ENCODE measurements at places on chromosomes 16 and 17.

DNA sequence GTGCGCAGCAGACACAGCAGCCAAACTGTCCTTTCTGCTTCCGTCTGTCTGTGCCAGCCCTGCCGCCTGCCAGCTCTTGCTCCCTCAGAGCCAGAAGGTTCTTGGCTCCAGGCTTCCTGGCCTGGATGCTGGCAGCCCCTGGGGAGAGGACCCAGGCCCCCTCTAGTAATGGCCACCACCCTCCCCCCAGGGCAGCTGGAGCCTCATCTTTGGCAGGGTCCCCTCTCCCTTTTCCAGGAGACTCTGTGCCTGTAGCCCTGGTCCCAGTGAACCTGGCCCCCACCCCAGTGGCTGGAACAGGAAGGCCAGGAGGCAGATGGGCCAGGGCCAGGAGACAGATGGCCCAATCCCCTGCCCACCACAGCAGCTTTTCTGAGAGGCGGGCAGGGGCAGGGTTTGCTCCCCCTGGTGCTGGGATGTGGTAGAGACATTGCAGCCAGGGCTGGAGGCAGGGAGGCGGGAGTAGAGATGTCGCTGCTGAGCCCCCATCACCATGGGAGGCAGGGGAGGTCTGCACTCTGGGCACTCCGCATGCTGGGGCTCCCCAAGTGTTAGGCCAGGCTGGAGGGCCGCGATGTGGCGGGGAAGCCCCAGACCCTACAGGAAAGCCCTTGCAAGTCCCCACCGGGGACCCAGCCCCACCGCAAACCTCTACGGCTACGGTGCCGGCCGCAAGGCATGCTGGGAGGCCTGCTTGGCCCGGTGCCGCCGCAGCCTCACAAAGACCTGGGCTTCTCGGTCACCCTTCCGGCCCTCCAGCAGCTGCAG lies 16.7 kb downstream of the UNC13D start:
- DNase-seq, result peak; percentile 80

DNA sequence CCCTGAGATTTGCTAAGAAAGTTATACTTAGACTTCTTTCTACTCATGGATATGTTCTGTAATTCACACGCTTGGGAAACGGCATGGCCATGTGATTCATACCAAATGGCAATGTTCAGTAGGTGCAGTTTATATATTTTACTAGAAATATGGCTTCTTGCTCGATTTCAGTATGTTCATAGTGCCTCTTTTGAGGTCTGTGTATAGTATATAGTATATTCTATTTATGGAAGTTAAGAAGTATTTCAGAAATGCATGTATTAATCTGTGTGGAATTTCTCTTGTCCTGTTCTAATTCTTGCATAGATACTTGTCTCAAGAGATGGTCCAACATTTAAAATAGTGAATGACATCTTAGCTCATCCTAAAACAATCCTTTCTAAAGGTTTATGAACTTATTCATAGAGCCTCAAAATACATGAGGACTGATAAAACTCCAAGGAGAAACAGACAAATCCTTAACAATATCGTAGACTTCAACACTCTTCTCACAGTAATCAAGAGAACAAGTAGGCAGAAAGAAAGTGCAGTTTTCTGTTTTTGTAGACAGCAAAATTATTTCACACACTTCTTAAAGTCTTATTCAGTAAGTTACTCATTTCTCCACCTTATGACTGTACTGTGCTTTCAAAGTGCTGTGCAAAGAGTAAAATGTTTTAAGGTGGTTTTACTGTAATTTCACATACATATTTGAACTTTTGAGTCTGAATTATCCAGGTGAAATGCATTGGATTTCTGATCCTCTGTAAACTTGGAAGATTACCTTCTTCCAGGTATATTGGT lies 11.1 kb downstream of the BPTF start:
- DNase-seq, result peak; percentile 13

DNA sequence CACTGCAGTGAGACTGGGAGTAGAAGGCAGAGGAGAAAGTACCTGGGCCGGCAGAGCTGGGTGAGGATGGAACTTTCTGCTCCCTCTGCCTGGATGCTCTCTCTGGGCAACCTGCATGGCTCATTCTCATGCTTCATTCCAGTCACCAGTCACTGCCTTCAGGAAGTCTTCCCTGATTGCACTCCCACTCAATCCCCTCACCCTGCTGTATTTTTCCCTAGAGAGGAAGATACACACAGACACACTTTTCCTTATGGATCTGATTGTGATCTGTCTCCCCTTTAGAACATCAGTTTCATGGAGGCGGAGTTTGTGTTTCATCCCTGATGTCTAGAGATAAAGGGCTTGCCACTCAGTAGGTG lies 44.9 kb downstream of the MEAK7 start:
- no peak for DNase-seq

DNA sequence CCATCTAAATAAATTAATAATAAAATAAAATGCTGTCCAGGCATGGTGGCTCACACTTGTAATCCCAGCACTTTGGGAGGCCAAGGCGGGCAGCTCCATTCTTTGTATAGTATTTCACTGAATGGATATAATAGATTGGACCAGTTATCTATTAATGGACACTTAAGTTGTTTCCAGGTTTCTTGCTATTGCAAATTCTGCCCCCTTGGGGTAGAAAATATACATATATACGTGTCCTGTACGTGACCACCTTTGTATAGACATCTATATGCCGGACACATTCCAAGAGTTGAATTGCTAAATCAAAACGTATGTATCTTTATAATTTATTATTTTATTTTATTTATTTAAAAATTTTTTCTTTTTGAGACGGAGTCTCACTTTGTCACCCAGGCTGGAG lies 3.9 kb upstream of the EXOC7 start:
- no peak for DNase-seq

- peak; percentile 33 for DNase-seq
Measured at GRCh38 chr17:16286947-16287562, 66.2 kb downstream of the CENPV start.

DNA sequence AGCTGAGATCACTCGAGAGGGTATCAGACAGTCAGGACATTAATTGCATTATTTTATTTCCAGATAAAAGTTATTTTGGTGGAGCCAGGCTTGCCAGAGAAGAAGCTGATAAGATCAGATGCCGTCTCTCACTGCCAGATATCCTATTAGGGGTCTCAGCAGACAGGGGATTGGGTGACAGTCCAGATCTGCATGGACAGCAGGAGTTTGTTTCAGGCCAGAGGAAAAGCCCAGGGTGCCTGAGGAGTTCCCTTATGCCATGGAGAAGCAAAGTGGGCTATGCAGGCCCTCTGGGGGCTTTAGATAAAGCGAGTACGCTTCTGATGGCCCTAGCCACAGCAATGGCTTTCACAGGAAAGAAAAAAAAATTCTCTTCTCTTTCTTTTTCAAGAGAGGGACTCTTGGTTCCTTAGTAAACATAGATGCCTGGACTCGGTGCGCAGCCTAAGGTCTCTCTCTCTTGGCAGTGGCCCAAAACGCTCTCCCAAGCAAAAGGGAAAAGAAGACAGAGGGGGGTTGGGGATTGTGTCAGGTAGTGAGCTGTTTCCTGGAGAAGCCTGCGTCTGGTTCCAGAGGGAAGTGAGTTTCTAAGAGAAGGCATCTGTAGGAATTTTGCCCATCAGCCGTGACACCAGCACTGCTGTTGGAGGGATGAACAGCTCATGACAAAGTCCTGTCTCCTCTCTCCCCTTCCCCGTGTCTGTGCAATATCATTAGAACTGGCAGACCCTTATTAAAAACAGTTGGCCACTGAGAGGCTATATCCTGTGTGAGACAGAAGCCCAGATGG lies 166.3 kb upstream of the FOXF1 start:
- no peak for DNase-seq

- no peak for DNase-seq
Measured at GRCh38 chr16:74800216-74800871, 25.7 kb upstream of the FA2H start.

DNA sequence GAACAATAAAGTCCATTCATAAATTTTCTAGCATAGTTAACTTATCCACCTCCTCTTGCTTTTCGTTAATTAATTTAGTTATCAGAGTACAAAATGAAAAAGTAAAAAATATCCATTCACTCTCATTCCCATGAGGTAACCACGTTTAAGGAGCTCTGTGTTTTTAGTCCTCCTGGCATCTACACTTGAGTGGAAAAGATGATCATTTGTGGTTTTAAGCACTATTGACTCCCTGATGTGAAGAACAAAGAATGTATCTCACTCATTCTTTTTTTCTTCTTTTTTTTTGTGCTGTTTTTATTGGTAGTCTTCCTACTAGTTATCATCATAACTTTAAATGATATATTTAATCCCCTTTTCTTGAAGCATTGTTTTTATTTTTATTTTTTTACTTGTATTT lies 26.1 kb downstream of the QPRT start:
- no peak for DNase-seq

DNA sequence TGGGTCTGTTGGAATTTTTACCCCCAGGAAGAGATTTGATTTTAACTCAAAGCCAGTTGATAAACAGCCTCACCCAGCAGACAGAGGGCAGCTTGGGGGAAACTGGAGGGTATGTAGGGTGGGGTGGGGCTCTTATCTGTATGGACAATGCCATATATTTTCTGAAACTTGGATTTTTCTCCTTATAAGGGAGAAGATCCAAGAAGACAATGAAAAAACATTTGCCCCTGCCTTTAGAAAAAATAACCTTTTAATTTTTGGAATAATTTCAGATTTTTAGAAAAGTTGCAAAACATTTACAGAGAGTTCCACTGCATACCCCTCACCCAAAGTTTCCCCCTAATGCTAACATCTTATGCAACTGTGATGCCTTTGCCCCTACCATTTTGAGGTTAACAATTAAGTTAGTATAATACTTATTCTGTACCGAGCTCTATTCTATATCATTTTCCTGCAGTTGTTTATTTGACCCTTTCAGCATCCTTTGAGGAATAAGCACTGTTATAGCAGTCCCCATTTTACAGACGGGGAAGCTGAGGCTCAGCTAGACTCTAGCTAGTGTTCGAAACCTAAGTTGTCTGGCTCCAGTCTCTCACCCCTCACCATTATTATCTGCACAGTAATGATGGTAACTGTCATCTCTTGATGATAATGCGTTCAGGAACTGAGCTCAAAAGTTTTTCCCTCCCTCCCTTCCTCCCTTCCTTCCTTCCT lies 66.4 kb downstream of the PRKCB start:
- DNase-seq, result no peak

GRCh38 chr17:41419716-41420115 lies 4.7 kb downstream of the KRT37 start:
- no peak for DNase-seq

Data from stimulated activated CD8-positive, alpha-beta memory T cell treated with anti-CD3 and anti-CD28 coated beads, Interleukin-4, amount 100 ng/mL, for 48 hours (primary cell).